Calu3 (cell line): ENCODE measurements at places on chromosomes 16 and 17.

- DNase-seq, result no peak
Measured at GRCh38 chr17:56148333-56148732, 4.9 kb upstream of the ANKFN1 start.

GRCh38 chr17:35103271-35103670, 16.4 kb downstream of the RAD51D start:
- no peak for DNase-seq

DNA sequence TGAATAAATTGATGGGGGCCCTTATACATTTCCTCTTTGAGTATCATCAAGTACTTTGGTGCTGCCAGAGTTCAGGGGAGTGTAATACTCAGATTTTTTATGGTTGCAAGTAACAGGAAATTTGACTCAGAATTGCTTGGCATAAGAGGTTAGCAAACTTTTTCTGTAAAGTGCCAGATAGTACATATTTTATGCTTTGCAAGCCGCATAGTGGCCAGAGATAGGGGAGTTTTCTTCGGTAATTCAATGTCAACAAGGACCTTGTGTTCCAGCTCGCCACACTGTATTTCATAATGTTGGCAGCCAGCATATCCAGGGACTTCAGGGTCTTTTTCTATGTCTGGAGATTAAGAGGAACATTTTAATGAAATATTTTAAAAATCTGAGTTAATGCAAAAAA, 51.0 kb upstream of the MARCHF10 start:
- DNase-seq, result no peak

DNA sequence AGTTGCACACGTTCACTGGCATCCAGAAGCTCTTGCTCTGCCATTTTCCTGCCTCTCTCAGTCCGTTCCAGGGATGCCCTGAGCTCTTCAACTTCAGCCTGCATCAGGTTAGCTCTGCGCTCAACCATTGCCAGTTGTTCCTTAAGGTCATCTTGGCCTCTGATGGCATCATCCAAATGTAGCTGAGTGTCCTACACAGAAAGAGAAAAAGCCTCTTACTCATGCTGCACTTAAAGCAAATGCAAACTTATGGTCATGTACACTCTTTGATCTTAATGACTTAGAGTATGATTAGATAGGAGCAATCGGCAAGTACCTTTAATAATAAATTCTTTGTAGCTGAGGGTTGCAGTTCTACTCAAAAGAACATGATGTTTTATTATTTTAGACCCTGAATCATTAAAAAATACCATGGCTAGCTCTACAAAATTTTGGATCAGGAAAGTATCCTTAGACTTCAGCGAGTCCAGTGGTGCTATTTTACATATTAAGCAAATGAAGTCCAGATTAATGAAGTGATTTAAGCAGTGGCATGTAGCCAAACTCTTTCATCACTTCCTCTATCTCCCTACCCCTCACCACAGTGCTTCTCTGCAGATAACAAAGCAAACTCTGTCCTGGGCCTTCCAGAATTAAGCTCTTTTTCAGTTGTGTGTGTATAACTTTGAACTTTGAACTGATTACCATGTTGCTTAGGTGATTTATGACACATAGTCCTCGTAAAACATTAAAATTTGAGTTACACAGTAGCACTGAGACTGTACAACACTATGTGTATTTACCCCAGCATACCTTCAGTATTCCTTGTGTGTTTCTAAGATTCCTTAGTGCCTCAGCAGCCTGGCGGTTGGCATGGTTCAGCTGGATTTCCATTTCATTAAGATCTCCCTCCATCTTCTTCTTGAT, 22.1 kb downstream of the MYH4 start:
- DNase-seq, result no peak

GRCh38 chr17:67456103-67456502, 79.0 kb downstream of the PITPNC1 start:
- no peak for DNase-seq

DNA sequence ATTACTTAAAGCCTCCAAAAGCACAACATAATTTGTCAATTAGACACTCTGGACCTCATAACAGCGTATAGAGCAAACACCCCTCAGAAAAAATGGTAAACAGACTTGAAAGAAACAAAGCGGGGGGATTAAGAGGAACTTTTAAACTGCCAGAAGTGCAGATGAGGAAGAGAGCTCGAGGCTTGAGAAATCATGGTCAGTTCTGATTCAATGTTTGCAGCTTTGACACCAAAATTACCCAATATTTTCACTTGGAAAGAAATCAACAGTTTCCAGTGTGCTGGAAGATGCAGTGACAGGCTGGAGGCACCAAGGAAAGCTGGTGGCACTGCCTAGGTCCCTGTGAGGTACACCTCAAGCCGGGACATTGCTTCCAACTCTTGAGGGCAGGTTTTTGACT, 180.9 kb upstream of the TOX3 start:
- DNase-seq, result no peak

GRCh38 chr16:683396-684070, 601 bp downstream of the JMJD8 start:
- DNase-seq, result peak; percentile 46

DNA sequence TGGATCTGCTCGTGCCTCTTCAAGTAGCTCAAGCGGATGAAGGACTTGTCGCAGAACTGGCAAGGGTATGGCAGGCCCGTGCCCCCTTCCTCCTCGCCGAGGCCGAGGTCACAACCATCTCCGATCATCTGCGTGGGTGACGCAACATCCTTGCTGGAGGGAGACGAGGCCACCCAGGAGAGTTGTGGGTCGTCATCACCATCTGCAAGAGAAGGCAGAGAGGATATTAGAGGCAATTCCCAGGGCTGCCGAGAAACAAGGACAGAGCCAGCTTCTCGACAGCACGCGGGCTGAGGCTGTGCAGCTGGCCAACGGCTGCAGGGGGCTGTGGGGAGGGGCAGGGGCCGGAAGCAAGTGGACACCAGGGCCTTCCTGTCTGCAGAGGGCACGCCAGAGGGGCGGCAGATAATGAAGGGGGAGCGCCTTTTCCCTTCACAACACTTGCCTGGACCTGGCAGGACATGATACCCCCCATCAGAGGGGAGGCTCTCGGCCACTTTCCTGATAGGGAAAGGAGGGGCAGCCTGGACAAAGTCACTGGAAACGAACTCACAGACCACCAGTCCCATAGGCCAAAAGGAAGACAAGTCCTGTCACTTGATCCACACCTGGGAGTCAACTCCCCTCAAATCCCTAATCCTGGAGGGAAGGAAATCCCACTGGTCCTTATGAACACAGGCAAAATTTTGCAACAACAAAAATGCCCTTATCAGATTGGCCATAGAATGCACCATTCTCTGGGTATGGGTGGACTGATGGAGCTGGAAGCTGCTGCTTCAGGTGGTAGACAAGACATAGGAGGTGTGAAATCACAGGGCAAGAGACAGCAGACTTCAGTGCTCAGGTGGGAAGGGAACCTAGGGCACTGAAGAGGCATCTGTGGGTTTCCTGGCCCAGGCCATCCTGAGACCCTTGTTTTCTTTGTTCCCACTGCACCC, 217.0 kb downstream of the ZNF423 start:
- no peak for DNase-seq

DNA sequence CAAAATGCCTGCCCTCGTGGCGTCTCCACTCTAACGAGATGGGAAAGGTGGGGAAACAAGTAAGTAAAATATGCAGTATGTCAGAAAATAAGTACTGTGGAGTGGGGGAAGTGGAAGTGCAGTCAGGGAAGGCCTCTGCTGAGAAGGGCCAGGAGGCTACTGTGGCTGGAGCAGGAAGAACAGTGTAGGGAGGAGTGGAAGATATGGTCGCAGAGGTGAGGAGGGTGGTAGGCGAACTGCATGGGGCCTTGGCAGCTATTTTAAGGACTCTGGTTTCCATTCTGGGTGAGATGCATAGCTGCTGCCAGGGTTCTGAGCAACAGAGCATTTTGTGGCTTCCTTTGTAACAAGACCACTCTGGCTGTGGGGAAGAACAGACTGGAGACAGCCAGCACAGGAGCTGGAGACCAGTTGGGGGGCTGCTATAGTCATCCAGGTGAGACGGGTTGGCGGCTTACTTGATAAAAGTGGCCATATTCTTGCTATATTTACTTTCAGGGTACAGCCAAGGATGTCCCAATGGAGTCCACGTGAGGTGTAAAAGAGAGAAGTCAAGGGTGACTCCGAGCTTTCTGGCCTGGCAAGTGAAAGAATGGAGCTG, 42.6 kb downstream of the CYTH1 start:
- DNase-seq, result no peak

DNA sequence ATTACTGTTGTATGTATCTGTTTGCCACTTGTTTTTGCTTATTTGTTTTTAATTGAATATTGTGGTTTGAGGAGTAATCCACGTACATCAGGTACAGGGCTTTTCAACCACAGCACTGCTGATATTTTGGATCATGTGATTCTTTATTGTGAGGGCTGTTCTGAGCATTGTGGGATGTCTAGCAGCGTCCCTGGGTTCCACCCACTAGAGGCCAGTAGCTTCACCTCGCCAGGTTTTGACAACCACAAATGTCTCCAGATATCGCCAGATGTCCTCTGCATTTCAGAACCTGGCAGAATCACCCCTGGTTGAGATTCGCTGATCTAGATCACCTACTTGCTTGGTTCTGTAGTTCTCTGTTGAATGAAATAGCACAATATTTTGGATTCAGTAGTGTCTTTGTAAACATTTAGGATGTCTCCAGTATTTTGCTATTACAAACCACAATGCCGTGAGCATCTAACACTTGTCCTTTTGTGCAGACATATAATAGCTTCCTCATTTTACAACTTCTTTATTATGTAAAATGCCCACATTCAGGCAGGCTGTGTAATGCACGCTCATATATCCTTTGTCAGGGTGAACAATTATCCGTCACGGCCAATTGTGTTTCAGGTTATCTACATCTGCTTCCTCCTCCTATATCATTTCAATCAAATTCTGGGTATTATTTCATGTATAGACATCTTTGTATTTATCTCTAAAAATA, 380.3 kb downstream of the SNX29 start:
- DNase-seq, result no peak

DNA sequence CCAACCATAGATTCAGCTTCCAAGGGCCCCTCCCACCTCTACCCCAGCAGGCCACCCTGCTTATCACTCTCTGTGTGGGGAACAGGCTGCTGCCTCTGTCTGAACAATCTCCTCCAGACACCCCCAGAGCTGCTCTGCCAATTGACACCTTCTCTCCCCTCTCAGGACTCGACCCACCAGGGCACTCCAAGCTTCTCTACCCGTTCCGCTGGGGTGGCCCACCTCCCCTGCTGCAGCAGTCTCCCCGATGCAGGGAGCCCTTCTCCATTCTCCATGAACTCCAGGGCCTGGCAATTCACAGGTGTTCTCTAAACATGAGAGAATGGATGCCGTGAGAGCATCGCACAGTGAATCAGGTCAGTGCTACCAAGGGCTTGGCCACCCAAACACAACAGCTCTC, 28.3 kb upstream of the FAAP100 start:
- no peak for DNase-seq

GRCh38 chr17:11334493-11334892, 93.5 kb downstream of the SHISA6 start:
- DNase-seq, result no peak

GRCh38 chr17:8725881-8726876, 18.5 kb downstream of the CCDC42 start:
- DNase-seq, result no peak

DNA sequence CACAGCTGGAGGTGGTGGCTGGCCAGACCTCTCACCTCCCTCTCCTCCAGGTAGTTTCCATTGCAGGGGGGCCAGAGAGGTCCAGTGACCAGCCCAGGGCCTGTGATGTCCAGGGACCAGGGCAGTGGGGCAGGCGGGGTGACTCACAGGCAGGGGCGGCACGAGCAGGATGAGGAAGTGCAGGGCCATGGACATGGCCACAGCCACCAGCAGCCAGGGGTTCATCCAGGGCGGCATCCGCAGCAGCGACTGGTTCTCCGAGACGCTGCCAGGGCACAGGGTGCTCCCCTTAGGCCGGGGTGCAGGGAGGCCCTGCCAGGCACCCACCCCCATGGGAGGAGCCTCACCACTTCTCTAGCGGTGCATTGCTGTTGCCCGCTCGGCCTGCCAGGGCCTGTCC, 12.9 kb upstream of the P2RX1 start:
- no peak for DNase-seq

GRCh38 chr16:22353191-22353919, 21.1 kb downstream of the CDR2 start:
- no peak for DNase-seq

DNA sequence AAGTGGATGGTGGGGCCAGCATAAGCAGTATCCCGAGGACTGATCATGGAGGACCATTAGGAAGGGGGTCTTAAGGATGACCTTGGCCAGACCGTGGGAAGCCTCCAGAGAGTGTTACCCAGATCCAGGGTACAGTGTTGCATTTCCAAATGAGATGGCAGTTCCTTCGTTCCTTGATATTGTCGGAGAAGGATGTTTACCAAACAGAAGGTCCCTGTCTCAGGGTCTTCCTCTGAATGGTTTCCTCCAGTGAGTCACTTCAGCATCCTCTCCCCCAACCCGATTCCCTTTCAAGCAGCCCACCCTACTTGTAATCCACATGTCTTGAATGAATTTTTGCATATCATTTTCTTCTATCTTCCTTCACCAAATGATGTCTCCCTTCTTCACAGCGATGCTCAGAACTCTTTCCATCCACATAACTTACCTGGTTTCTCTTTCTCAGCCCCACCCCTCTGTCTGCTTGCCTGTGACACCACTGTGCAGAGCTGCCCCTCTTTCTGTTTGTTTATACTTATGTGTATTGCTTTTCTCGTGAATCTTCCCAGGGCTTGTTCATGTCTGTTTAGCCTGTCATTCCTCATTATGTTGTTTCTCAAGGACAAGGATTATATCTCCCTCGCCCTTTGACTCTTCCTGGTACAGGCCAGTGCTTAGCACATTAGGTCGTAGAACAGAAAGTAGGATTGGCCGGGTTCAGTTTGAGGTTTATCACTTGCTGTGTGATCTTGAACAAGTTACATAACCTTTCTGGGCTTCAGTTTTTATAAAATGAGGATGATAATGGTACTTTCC, 5.7 kb downstream of the GOSR2 start:
- no peak for DNase-seq

DNA sequence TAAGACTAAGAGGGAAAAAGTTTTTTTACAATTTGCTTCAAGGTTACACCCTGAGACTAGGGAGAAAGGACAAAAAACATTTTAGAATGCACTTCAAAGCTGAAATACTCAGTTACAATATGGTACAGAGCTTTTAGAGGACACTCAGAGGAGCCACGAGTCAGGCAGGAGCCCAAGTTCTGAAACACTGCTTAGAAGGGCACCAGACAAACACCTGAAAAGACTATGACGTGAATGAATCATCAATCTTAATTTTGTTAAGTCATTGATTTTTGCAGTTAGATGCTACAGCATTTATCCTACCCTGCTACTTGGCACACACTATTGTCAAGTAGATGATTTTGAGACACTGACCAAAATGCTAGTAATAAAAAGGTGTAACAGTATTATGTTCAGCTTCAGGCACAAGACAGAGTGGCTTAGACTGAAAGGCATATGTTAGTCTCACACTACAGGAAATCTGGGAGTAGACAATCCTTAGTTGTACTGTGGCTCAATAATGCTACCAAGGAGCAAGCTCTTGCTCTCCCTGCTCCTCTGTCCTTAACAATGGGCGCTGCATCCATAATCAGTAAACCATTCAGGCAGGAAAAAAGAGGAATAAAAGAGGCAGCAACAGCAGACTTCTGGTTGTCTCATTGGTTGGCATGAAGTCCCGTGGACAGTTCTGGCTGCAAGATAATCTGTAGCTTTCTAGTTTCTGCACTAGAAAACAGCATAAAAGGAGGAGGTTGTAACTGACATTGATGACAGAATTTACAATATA, 151.8 kb downstream of the ABCA8 start:
- DNase-seq, result no peak
